Lower lobe of right lung (tissue), 2 donors: ENCODE measurements at places on chromosomes 1 and 21. TPM values are rescaled to one million over a fixed set of nuclear protein-coding genes. Genes with fewer than 3 reads are reported as not detected.
A peak's percentile ranks its signal among the peaks of the same experiment; 100 is the strongest.

- no peaks in the 10 kb centered on the region for H3K36me3 ChIP-seq
These were observed 169.7 kb downstream of the PBX1 start for GRCh38 chr1:164728719-164729118.

DNA sequence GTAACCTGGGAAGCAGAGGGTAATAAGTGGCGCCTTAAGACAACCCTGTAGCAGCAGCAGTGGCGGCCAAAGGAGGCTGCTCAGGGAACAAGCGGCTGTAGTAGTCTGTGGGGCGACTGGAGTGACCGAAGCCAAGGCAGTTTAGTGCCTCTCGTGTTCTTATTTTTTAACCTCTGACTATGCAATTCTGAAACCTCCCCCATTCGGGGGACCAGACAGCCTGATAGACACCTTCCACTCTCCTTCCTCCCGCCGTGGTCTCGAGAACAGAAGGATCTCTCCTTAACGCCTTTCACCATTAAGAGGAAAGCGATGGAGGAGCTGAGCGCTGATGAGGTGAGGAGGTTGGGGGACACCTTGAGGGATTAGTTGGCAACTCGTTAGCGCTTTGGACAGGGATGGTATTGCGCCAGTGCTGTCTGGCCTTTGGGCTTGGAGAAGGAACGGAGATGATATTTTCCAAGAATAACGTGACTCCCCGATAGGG lies 644 bp downstream of the UBE4B start:
- peak overlapping the region; percentile 94 for H3K27ac ChIP-seq
- no peaks in the 10 kb centered on the region for H3K27me3 ChIP-seq
- no peak for DNase-seq
- peak overlapping the region; percentile 99 for H3K4me3 ChIP-seq
- peaks cover 25% of the 10 kb centered on the region for H3K4me1 ChIP-seq

GRCh38 chr1:7265771-7266371 lies 480.6 kb downstream of the CAMTA1 start:
- no peak overlapping the region for H3K4me3 ChIP-seq
- DNase-seq, result no peak
- no peaks in the 10 kb centered on the region for H3K36me3 ChIP-seq
- no peaks in the 10 kb centered on the region for H3K4me1 ChIP-seq

DNA sequence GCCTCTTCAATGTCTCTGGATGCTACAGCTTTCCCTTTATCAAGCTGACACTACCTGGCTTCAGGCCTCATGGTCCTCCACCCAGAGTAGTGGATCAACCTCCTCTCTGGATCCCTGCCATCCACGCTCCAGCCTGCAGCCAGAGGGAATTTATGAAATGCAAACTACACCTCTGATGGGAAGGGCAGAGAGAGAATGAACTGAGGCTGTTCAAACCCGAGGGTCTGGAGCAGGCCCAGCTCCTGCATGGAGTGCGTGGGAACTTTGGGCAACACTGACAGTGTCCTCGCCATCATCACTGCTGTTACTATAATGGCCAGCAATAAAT lies 157.8 kb downstream of the TRABD2B start:
- DNase-seq, result no peak
- H3K4me1 ChIP-seq, result no peaks in the 10 kb centered on the region
- no peaks in the 10 kb centered on the region for H3K27me3 ChIP-seq
- H3K4me3 ChIP-seq, result no peak overlapping the region
- no peaks in the 10 kb centered on the region for H3K36me3 ChIP-seq
- H3K27ac ChIP-seq, result no peak overlapping the region

DNA sequence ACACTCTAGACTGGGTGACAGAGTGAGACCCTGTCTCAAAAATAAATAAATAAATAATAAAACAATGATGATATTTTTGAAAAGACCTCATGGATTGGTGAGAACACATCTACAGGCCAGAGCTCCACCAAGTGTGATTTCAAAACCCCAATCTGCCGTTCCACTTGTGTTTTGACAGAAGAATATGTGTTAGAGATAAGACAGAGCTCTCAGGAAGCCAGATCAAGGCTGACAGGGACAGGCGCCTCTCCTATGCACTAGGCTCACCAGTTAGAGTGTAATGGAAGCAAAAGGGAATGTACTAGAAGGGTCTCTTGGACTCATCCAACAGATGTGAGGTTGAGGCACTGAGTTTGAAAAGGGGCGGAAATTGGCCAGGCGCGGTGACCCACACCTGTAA lies 110.7 kb upstream of the ERRFI1 start:
- H3K27ac ChIP-seq, result no peak overlapping the region
- H3K27me3 ChIP-seq, result no peaks in the 10 kb centered on the region
- no peaks in the 10 kb centered on the region for H3K36me3 ChIP-seq
- DNase-seq, result no peak
- H3K4me3 ChIP-seq, result no peak overlapping the region

DNA sequence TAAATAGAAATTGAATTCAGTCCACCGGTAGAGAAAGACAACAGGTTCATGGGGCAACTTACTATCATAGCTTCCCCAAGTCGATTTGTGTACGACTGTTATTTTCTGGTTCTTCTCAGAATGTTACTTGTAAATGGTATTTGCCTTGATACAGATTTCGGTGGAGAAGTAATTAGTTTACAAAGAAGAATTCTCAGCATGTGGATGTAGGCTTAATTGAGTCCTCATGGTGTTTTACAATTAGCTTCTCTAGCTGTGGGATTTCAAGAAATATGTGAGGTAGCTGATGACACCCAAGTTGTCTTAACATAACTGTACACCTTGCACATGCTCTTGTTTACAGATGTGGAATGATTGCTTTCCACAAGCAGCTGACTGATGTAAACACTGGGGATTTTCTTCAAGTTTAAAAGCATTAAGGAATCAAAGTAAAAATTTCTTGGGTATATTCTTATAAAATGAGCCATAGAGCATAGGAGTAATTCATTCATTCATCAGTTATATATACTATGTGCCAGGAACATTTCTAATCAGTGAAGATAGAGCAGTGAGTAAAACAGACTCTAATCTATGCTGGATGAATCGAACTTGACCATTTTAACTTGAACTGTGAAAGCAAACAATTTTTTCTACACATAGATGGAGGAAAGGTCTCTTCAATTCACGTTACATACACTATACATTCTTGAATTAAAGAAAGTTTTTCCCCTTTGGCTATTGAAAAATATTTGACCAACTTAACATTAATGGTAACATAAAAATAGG lies 1.4 kb downstream of the MACO1 start:
- H3K36me3 ChIP-seq, result no peaks in the 10 kb centered on the region
- H3K27ac ChIP-seq, result peak overlapping the region; percentile 94
- DNase-seq, result no peak
- H3K4me1 ChIP-seq, result peaks cover 53% of the 10 kb centered on the region

DNA sequence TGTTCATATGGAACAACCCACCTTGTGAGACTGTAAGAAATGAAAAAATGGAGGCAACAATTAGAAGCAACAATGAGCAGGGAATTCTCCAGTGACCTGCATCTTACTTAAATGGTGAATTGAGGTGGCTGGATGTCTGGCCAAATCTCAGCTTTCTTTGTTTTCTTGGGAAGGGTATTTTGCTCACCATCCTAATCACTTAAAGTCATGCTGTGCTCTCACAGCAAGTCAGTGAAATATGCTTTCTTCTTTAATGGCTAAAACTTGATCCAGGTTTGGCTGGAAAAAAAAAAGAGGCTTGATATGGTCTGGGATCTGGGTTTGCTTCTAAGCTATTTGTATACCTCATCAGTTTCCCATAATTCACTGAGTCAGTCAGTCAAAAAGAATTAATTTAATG lies 124.8 kb downstream of the ESRRG start:
- H3K27ac ChIP-seq, result no peak overlapping the region
- H3K27me3 ChIP-seq, result no peaks in the 10 kb centered on the region
- H3K4me1 ChIP-seq, result no peaks in the 10 kb centered on the region
- H3K36me3 ChIP-seq, result no peaks in the 10 kb centered on the region
- H3K4me3 ChIP-seq, result no peak overlapping the region

DNA sequence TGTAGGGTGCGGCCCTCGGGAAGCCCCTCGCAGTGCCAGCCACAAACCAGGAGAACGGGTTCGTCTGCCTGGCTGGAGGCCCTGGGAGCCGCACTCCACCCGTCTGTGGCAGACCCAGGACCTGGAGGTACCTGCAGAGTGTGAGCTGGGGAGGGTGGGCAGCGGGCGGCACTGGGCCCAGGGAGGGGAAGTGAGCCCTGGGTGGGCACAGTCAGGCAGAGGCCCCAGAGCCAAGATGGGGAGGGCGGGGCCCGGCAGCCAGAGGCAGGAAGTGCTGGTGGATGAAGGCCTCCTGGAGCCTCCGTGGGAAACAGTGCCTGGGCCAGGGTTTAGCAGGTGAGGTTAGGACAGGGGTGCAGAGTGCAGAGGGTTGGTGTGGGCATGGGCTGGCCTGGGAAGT lies 4.0 kb upstream of the PEX10 start:
- peak overlapping the region; percentile 62 for H3K27ac ChIP-seq
- DNase-seq, result no peak
- H3K36me3 ChIP-seq, result no peaks in the 10 kb centered on the region
- peaks cover 29% of the 10 kb centered on the region for H3K4me1 ChIP-seq

GRCh38 chr21:36858320-36858957 lies 108.0 kb downstream of the HLCS start:
- no peak for DNase-seq
- peaks cover 14% of the 10 kb centered on the region for H3K4me1 ChIP-seq
- H3K4me3 ChIP-seq, result no peak overlapping the region
- no peaks in the 10 kb centered on the region for H3K27me3 ChIP-seq
- no peaks in the 10 kb centered on the region for H3K36me3 ChIP-seq

DNA sequence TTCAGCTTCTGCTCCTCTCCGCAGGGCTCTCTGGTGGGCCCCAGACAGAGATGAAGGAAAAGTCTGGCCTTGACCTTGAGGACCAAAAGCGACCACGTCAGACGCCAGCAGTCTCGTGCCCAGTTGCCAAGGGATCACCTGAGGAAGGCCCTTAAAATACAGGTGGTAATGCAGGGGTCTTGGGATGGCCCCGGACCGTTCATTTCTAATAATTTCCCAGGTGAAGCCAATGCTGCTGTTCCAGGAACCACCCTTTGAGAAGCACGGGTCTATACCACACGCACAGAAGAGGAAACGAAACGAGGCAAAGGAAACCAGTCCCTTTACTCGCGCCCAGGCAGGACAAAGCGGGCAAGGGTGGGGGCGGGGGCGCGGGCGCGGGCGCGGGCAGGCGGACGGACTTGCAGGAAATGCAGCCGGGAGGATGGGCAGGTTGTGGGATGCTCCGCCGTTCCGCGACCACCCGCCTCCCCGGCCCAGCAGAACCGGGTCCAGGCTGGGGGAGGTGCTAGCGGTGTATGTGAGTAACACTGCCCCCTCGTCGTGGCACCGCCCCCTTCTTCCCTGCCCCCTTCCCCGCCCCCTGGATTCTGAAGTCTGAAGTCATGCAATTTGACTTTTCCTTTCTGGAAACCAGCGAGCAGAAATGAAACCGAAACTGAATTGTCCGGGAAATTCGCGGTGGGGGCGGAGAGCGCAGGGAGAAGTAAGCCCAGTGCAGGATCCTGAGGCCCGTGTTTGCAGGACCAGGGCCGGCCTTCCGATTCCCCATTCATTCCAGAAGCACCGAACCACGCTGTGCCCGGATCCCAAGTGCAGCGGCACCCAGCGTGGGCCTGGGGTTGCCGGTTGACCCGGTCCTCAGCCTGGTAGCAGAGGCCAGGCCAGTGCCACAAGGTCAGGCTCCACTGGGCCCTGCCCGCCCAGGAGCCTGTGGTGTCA lies 5.8 kb upstream of the MX1 start:
- peaks cover 43% of the 10 kb centered on the region for H3K4me1 ChIP-seq
- no peaks in the 10 kb centered on the region for H3K36me3 ChIP-seq
- DNase-seq, result peak; percentile 89
- no peaks in the 10 kb centered on the region for H3K27me3 ChIP-seq

DNA sequence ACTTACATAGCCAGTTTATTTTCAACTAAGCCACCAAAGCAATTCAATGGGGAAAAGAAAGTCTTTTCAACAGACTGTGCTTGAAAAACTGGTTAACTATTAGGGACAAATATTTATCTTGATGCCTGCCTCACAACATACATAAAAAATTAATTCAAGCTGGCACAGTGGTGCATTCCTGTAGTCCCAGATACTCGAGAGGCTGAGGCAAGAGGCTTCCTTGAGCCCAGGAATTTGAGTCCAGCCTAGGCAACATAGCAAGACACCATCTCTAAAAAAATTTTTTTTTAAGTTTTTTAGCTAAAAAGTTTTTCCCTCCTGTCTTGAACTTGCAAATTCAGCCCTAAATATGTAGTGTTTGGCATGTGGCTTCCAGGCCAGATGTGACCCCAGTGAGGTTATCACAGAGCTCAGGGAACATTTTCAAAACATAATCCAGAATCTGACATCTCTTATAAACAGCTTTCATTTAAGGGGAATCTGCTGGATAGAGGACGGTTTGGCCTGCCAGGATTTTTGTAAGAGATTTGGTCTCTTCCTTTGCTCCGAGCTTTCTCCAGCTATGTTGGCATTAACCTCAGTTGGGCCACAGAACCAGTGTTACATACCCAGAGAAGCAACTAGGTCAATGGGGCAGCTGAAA lies 46.4 kb downstream of the COL6A1 start:
- no peaks in the 10 kb centered on the region for H3K36me3 ChIP-seq
- no peak for DNase-seq
- no peaks in the 10 kb centered on the region for H3K4me1 ChIP-seq
- H3K4me3 ChIP-seq, result no peak overlapping the region

- no peaks in the 10 kb centered on the region for H3K4me1 ChIP-seq
- DNase-seq, result peak; percentile 54
- H3K36me3 ChIP-seq, result no peaks in the 10 kb centered on the region
- H3K27ac ChIP-seq, result no peak overlapping the region
- H3K4me3 ChIP-seq, result peak overlapping the region; percentile 42
These were observed 42.3 kb upstream of the NFASC start for GRCh38 chr1:204828352-204828850.

DNA sequence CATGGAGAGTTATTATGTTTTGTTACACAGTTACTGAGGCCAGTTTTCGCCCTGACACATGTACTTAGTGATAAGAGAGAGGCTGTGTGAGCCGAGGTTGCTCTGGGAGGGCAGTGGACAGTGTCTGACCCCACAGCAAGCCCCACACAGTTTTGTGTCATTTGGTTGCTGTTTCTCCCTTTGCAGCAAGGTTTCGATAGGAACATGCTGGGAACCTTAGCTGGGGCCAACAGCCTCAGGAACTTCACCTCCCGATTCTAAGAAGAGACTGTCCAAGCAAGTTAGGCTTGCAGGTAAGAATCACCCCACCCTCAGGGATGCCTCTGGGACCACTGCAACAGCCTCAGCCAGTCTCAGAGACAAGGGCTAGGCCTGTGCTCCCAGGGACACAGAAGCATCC lies 45.3 kb downstream of the PKP1 start:
- no peak overlapping the region for H3K4me3 ChIP-seq

- H3K27me3 ChIP-seq, result no peaks in the 10 kb centered on the region
- DNase-seq, result no peak
- no peak overlapping the region for H3K27ac ChIP-seq
- H3K4me3 ChIP-seq, result no peak overlapping the region
These were observed 11.7 kb upstream of the RNF2 start for GRCh38 chr1:185033686-185034085.

- no peak overlapping the region for H3K27ac ChIP-seq
- no peak for DNase-seq
- H3K4me3 ChIP-seq, result no peak overlapping the region
- H3K27me3 ChIP-seq, result no peaks in the 10 kb centered on the region
These were observed 1183.7 kb downstream of the MRPL39 start for GRCh38 chr21:24423546-24423945.

GRCh38 chr1:230584660-230585059 lies 57.6 kb upstream of the COG2 start:
- H3K36me3 ChIP-seq, result no peaks in the 10 kb centered on the region
- no peaks in the 10 kb centered on the region for H3K27me3 ChIP-seq
- no peak for DNase-seq
- H3K27ac ChIP-seq, result no peak overlapping the region

Gene RHD
- not detected for total RNA-seq

Gene PCAT6
- total RNA-seq, result 0.71 TPM

Gene FMO1
- total RNA-seq, result 2.4 TPM

Gene CYP4A22
- not detected for total RNA-seq

Gene FCGR2B
- 31.9 TPM for total RNA-seq

Gene ERICH3
- 8.1 TPM for total RNA-seq

Gene SLC30A10
- total RNA-seq, result not detected

Gene FAM151A
- total RNA-seq, result not detected
